ENCODE measurements at places on chromosomes 3 and 15.

GRCh38 chr3:134228479-134228878 lies 22.2 kb downstream of the RYK start:
- no peak for DNase-seq

DNA sequence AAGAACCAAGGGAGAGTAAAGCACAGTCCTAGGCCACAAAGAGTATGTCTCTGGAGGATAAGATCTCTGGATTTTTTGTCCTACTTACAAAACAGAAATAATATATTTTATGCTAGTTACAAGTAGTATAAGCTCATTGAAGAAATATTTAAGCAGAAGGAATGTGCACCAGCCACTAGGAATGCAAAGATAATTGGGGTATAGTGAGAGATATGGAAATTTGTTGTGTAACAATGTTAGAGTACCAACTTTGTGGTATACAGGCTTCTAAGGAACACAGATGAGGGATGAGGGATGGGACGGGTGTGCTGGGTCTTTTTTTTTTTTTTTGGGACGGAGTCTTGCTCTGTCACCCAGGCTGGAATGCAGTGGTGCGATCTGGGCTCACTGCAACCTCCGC lies 26.5 kb downstream of the AKAP13 start:
- DNase-seq, result peak; percentile 54

- DNase-seq, result peak; percentile 14
Observed at GRCh38 chr3:156964577-156964976, 138.4 kb downstream of the LEKR1 start.

DNA sequence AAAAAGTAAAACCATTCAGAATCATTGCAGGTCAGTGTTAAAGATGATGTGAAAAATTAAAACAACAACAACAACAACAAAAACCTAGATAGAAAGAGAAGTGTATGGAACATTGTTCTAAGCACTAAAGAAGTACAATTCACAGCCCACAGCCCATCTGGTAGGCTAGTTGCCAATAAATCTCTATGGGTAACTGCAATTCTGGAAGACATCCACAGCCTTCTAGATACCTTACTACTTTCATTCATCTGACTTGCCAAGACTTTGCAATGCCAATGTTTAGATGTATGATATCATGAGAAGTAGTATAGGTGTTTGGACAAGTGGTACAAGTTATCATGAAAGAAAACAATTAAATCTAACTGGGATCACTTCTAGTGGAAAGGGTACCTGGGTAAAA lies 198.6 kb downstream of the VGLL3 start:
- peak; percentile 52 for DNase-seq

DNA sequence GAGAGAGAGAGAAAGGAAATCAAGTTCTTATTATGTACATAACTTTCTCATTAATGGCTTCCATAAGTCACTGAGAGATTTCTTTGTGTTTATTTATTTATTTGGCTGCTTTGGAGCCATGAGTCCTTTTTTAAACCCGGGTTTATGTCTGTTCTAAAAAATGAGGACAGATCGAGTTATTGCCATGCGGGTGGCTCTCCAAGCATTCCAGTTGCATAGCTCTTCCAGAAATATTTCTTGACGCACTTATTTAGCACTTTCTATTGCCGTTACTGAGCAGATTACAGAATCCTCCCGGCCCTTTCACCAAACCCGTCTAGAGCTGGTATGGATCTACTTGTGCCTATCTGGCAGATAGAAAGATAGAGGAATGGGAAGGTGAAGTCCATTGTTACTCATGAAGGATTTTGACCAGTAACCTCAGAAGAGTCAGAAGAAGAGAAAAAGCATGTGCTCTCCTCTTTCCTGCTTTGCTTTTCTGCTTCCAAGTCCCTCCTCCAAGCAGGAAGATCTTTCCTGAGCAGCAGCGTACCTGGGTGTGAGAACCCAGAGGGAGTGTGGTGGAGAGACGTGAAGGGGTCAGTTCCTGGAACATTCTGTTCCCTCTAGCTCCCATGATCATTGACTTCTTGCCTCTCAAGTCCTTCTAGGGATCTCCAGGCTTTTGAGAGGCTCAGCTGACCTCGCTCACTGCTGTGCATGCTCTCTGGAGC lies 112.8 kb downstream of the LPP start:
- peak; percentile 86 for DNase-seq

DNA sequence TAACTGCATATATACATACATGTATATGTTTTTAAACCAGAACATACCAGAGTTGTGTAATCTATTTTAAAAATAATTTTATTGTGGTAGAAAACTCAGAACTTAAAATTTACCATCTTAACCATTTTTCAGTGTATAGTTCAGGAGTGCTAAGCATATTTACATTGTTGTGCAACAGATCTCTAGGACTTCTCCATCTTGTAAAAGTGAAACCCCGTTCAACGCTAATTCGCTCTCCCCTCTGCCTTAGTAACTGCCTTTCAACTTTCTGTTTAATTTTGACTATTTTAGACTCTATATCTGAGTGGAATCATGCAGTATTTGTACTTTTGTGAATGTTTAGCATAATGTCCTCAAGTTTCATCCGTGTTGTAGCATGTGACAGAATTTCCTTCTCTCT lies 51.8 kb upstream of the SSR3 start:
- no peak for DNase-seq

GRCh38 chr3:37861620-37862041 lies at the start of gene CTDSPL:
Gene CTDSPL, plus strand, starts transcription at chr3:37861880. Its CDS starts 320 bp downstream, at chr3:37862200.
- DNase-seq, result peak; percentile 50

- no peak for DNase-seq
Observed at GRCh38 chr3:71523628-71524027, 59.9 kb downstream of the FOXP1 start.

GRCh38 chr3:27927882-27928281 lies 205.8 kb upstream of the EOMES start:
- DNase-seq, result no peak

- DNase-seq, result no peak
Observed at GRCh38 chr15:76223521-76223920, 87.7 kb downstream of the ETFA start.

DNA sequence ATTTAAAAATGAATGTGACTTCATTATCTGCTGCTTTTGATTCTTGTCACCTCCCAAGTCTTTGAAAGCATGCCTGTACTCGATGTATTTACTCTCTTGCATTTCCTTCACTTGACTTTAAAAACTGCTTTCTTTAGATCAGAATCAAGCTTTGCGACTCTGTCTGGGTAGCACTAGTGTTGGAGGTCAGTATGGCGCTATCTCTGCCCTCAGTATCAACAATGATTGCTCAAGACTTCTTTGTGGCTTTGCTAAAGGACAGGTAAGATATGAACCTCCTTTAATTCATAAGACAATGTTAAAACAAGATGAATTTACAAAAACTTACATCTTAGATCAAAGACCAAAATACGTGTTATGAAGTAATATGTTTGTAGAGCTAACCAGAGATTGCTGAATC lies 37.0 kb downstream of the VPS8 start:
- no peak for DNase-seq

- no peak for DNase-seq
Observed at GRCh38 chr3:142165194-142165593, 15.8 kb upstream of the TFDP2 start.

- no peak for DNase-seq
Observed at GRCh38 chr3:106820726-106821362, 556.4 kb upstream of the CCDC54 start.

DNA sequence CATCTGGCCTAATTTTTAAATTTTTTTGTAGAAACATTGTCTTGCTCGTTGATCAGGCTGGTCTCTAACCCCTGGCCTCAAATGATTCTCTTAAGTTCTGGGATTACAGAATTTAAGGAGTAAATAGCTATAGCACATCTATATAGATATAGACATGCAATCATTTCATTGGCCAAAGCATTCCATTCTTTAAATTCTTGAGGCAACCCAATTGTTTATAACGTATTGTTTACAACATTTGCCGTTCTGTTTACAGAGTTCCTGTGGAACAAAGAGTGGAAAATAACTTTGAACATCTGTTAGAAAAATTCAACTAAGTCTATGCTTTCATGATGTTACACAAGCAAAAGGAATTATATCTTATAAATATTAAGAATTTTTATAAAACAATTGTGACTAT lies 205.2 kb upstream of the ROBO2 start:
- DNase-seq, result no peak

DNA sequence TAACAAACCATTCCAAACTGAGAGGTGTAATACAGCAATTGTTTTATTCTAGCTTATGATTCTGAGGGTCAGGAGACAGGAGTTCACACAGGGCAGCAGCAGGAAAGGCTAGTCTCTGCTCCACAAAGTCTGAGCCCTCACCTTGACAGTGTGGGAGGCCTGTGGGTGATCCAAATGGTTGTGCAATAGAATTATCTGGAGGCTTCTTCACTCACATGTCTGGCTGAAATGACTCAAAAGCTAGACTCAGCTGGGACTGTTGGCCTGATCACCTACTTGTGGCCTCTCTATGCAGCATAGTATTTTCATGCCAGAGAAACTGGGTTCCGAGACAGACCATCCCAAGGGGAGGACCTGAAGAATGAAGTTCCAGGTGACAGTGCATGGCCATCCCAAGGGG lies 233.9 kb upstream of the UBE2E2 start:
- DNase-seq, result no peak

DNA sequence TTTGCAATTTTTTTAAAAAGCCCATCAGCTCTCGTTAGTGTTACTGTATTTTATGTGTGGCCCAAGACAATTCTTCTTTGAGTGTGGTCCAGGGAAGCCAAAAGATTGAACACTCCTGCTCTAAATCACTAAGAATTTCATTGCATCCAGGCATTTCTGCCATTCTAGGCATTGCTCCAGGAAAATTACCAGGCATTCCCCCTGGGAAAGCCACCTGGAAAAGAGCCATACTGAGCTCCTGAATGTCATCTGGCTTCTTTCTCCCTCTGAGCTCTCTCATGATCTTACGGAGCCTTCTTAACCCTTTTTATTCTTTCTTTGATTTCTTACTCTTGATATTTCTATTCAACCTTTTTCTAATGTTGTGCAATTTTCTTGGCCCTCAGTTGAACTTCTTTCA lies 202.2 kb downstream of the DOCK3 start:
- no peak for DNase-seq

DNA sequence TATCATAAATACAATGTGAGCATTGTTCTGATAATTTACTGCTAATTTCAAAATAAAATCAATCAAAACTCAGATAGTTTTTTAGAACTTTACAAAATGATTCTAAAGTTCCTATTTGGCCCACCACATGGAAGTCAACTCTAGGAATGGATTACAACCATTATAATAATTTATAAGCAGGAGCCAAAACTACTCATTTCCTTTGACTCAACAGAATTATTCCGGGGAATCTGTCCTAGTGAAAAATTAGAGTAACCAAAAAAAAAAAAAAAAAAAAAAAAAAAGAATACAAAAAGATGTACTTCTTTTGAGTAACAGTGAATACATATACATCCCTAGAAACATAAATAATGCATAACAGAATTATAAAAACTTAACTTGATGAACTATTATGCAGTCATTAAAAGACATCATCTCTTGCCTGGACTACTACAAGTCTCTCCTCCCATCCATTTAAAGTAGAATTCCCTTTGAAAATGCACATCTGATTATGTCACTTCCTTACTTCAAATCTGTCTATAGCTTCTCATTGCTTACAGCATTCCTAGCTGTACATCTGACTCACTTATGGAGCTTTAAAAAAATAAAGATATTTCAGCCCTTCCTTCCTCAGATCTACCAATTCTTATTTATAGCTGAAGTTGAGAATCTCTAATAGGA lies 43.4 kb downstream of the HDGFL3 start:
- DNase-seq, result peak; percentile 55

GRCh38 chr3:149424918-149425317 lies 47.5 kb upstream of the TM4SF1 start:
- no peak for DNase-seq

DNA sequence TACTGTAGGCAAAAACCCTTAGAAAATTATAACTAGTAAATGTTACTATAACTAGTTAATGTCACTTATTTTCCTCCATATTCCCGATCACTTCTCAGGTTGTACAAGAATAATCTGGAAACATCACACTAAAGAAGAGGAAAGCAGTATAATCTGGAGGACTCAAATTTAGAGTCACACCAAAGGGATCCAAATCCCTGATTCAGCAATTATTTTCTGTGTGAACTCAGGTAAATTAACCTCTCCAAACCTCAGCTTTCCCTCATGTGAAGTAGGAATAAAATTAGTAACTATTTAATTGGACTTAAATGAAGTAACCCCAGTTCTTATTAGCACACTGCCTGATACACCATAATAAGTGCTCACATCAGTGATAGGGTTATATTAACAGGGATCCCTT lies 170.1 kb upstream of the NECTIN3 start:
- no peak for DNase-seq

GRCh38 chr3:117192888-117193287 lies 483.3 kb downstream of the TUSC7 start:
- DNase-seq, result no peak

DNA sequence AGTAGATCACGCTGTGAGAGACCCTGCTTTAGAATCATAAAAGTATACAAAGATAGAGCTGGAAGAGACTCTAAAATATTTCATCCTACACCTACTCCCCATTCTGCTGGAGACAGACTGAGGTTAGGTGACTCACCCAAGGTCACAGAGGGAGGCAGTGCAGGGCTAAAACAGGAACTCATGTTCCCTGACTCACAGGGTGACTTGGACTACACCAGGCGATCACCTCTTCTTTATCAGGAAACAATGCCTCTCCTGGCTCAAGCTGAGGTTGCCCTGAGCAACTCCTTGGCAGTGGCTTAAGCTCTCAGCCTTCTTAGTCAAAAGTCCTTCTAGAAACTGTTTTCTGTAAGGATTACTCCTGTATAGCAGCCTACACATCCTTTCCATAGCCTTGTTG lies 26.4 kb upstream of the TNFAIP8L3 start:
- peak; percentile 98 for DNase-seq

DNA sequence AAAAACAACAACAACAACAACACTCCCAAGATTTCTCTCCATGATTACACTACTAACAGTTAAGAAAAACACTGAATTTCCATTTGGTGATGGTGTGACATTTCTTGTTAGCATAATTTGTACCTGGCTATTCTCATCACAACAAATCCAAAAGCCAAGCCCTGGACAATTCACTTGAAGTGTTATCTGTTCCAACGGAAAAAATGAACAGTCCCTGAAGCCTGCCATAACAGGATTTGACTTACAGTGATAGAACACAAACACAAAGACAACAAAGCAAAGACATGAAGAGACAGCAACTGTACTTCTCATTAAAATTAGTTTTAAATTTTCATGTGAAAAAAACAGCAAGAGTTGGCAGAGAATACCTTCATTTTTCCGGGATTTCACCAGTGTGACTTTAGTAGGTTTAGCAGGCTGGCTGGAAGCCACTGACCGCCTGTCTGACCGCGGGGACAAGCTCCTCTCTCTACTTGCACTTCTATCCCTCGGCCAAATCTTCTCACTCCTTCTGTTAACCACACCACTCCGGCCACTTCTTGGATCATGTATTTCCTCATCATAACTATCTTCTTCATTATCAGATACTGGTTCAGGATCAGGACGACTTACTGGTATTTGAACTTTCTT lies 56.3 kb downstream of the TJP1 start:
- no peak for DNase-seq

- no peak for DNase-seq
Observed at GRCh38 chr3:74003734-74004133, 379.0 kb upstream of the PDZRN3 start.

All from fibroblast of pulmonary artery (primary cell).